ENCODE measurements at places on chromosomes 7 and 10.

GRCh38 chr10:1278306-1278705, 222.1 kb downstream of the WDR37 start:
- DNase-seq, result no peak

- DNase-seq, result no peak
Observed at GRCh38 chr7:41536122-41536872, 166.6 kb downstream of the INHBA start.

DNA sequence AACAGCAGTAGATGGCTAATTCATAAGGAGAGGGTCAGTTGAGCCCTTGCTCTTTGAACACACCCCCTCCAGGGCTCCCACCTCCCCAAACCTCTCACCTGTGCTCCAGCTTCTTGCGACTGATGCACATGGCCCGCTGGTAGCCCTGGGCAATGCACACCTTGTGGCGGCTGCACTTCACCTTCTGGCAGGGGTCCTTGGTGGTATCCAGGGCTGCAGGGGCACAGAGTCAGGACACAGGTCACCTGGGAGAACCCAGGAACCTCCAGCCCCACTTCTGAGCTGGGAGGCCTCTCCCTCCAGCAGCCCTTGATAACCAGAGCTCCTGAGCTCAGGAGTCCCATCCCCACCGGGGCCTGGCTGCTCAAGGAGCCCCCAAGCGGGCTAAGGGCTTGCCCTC, 16.3 kb downstream of the SPOCK2 start:
- DNase-seq, result no peak

- no peak for DNase-seq
Observed at GRCh38 chr7:85184599-85185423, 2.0 kb downstream of the SEMA3D start.

DNA sequence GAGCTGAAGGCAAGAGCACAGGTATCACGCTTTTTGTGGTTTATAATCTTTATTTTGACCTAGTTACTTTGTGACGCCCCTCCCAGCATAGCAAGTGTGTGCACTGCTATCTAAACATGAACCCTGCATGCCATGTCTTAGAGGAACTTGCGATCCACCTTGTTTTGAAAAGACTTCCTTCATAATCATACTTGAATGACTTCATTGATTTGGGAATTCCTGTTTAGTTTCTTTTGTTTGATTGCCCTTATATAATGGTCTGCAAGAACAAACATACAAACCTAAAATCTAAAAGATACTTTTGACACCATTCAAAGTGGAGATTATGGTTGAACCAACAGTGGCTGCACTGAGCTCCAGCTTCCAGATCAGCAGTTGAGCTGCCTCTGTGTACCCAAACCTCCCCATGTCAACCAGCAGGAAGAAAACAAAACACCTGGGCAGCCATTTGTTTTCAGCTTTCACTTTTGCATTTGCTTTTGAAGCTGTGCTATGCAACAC, 132.6 kb downstream of the CELF2 start:
- DNase-seq, result no peak

GRCh38 chr7:144869082-144869481, 33.2 kb upstream of the TPK1 start:
- DNase-seq, result no peak

GRCh38 chr10:43231523-43232078, 35.3 kb downstream of the RASGEF1A start:
- no peak for DNase-seq

DNA sequence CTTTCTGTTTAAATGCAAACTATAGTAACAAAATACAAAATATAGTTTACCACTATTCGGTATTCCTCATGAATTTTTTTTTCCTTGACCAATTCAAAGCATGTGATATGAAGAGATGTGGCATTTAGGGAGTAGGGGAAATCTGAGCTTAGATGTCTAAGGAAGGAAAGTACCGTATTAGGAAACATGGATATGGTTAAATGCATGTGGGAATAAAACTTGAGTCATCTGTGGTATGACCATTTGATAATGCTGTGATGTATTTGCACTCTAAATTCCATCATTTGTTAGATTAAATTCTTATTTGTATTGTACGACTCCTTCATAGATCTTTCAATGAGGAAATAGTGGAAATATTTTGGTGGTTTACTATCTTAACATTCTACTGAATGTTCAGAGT, 19.7 kb downstream of the AHR start:
- no peak for DNase-seq

GRCh38 chr10:93589648-93590562, 11.1 kb downstream of the RBP4 start:
- no peak for DNase-seq

DNA sequence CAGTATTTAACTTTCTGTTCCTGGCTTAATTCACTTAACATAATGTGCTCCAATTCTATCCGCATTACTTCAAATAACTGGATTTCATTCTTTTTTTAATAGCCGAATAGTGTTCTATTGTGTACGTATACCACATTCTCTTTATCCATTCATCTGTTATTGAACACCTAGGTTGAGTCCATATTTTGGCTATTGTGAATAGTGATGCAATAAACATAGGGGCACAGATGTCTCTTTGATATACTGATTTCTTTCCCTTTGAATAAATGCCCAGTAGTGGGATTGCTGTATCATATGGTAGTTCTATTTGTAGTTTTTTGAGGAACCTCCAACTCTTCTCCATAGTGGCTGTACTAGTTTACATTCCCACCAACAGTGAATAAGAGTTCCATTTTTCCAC, 25.5 kb upstream of the TSPAN33 start:
- DNase-seq, result no peak

- DNase-seq, result no peak
Observed at GRCh38 chr10:184911-185310, 49.7 kb downstream of the ZMYND11 start.

GRCh38 chr10:132075909-132076577, 10.3 kb downstream of the JAKMIP3 start:
- DNase-seq, result no peak

- no peak for DNase-seq
Observed at GRCh38 chr7:112297681-112298080, 91.2 kb downstream of the ZNF277 start.

DNA sequence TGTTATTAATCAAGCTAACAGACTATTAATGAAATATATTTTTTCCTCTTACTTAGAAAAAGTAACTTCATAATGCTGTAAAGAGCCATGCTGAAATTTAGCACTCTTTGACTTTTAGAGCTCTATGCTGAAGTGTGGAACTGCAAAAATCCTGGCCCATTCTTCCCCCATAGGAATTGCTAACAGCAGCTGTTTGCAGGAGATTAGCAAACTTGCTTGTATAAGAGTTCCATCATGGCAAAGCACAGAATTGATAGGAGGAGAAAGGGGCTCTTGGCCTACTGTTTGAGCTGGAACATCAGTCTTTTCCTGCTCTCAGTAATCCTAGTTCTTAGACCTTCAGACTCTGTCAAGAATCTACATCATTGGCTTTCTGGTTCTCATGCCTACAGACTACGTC, 18.3 kb upstream of the GNAT3 start:
- DNase-seq, result no peak

DNA sequence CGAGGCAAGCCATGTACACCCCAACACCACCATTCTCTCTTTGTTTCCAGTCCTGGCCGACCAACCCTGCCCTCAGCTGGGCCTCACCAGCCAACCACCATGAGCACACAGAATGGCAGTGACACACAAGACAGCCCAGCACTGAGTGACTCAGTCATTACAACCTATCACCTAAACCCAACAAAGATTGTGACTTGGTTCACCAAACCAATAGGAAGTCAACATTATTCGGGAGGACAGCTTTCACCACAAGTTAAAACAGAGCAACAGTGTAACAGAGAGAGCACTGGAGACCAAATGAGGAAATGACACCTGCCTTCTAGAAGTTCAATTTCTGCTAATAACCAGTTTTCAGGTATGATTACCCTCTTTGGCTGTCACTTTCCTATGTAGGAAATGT, 72.1 kb downstream of the DNMBP start:
- DNase-seq, result peak; percentile 50

GRCh38 chr10:36837416-36837815, 288.0 kb upstream of the ANKRD30A start:
- no peak for DNase-seq

DNA sequence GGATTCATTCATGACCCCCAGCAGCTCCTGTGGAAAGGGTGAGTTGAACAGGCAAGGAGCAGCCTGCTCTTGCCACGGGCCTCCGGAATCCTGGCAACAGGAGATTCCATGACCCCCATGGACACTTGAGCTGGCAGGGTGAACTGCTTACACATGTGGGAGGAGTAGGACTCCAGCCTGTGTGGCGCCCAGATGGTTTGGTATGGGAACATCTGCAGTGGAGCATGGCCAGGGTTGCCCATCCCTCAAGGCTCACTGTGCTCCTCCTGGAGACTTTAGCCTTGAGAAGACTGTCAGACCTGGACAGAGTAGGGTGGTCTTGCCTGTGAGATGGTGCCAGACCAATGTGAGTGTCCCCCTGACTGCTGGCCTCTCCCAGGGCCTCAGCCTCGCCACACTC, 57.0 kb downstream of the HECTD2 start:
- no peak for DNase-seq

- no peak for DNase-seq
Observed at GRCh38 chr7:140010194-140010895, 52.4 kb downstream of the PARP12 start.

- DNase-seq, result peak; percentile 64
Observed at GRCh38 chr7:102450242-102450641, 14.4 kb downstream of the ALKBH4 start.

Data from GM13977 (cell line).